Right lung (tissue), 10 donors: ENCODE measurements at places on chromosomes 1 and 21.

- DNase-seq = no peak
Observed at GRCh38 chr21:34910396-34910795, 138.7 kb downstream of the RUNX1 start.

GRCh38 chr1:201476670-201477344 is 7.8 kb upstream of the PHLDA3 start:
- DNase-seq = no peak

- no peak for DNase-seq
Observed at GRCh38 chr1:117657031-117657430, 51.2 kb downstream of the TENT5C start.

DNA sequence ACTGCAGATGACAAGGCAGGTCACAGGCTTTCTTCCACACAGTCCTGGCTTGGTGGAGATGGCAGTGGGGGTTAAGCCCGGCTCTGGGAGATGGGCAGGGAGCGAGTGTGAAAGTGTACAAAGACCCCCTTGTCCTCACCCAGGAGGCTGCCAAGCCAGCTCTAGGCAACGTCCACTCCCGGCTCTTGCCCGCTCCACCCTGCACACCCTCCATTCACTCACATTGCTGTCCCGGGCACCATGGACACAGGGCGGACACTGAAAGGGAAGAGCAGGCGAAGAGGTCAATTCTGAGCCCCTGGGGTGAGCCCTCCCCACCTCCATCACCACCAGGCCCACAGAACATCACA is 8.9 kb downstream of the COL16A1 start:
- no peak for DNase-seq

DNA sequence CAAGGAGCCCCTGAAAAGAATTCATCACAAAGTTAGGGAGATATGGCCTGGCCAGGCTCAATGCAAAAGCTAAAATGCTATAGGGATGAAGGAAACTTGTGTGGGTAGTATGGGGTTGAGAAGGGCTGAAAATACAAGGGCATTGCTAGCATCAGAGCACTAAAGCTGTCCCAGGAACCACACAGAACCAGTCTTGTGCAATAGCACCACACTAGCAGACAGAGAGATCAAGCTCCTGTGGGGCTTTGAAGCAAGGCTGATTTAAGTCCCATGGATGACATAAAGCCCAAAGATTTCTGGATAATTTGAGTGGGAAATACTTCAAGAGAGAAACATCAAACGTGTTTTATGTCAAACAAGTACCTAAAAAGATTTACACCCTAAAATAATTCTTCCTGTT is 97.1 kb downstream of the VAV3 start:
- DNase-seq = no peak

GRCh38 chr1:165490175-165490574 is 45.2 kb upstream of the RXRG start:
- DNase-seq = peak; percentile 57

GRCh38 chr1:183291802-183292514 is 105.9 kb downstream of the LAMC2 start:
- no peak for DNase-seq

- DNase-seq = peak; percentile 55
Observed at GRCh38 chr1:66752000-66752592, at the start of gene DYNLT5. DYNLT5 (plus strand) TSS chr1:66752459; CDS start chr1:66754659, 2,200 bp downstream.

- no peak for DNase-seq
Observed at GRCh38 chr1:157597959-157598667, at the start of gene FCRL4. FCRL4 (minus strand) TSS chr1:157598085; CDS start chr1:157597944, 141 bp downstream.

DNA sequence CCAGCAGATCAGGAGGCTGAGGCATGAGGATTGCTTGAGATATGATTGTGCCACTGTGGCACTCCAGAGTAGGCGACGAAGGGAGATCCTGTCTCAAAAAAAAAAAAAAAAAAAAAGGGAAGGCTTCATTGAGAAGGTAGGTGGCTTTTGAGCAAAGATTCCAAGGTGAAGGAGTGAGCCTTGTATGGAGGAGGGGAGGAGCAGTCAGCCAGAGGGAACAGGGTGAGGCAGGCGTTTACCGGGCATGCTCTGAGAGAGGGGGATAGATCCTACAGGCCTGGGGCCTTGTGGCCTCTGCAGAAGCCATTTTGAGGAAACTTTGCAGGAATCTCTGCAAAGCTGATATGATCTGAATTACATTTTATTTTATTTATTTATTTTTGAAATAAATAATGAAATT is 5.1 kb upstream of the HDAC1 start:
- no peak for DNase-seq

GRCh38 chr1:189522441-189522840 is 955.2 kb downstream of the BRINP3 start:
- no peak for DNase-seq

- DNase-seq = no peak
Observed at GRCh38 chr1:53348486-53349368, 20.9 kb upstream of the LRP8 start.

- no peak for DNase-seq
Observed at GRCh38 chr1:82141390-82141789, 340.7 kb downstream of the ADGRL2 start.

DNA sequence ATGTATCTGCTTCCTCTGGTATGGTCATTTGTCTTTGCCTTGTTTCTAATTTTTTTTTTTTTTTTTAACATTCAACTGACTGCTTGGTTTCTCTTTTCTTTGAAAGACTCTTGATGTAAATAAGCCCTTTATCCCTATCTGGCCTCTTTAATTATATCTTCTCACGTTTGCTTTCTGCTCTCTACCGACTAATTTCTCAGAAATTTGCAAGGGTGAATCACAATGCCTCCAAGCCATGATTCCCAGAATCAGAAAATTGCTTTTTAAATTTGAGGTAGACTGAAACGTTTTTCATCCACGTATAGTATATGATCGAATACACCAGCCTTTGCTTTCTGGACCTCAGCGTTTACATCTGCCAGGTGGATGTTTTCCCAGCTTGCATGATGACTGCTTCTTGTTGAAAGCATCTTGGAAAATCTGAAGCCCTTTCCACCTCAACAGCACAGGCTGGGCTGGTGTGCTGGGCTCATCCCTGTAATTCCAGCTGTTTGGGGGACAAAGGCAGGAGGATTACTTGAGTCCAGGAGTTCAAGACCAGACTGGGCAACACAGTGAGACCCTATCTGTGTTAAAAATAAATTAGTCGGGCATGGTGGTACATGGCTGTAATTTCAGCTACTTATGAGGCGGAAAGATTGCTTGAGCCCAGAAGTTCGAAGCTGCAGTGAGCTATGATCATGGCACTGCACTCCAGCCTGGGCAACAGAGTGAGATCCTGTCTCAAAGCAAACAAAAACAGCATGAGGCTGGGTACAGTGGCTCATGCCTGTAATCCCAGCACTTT is 35.0 kb upstream of the GPR137B start:
- DNase-seq = no peak

DNA sequence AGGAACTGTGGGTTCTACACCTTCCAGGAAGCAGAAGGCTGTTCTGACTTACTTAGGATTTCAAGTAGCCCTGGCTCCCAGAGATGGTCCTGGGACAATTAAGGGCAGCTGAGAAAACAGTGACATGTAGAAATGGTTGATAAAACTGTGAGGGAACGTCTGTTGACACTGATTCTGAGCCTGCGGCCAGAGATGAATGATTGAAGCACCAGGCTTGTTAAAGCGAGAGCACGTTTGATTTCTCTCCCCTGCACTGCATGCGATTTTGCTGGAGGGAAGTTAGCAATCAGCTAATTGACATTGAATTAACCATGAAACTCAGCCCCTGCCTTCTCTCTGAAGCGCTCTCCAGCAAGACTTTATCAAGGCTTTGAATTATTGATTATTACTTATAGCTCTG is 29.9 kb upstream of the POU3F1 start:
- no peak for DNase-seq

- no peak for DNase-seq
Observed at GRCh38 chr21:25441835-25442234, 165.4 kb downstream of the MRPL39 start.

GRCh38 chr1:108327534-108328466 is 83.9 kb upstream of the NBPF4 start:
- DNase-seq = no peak

DNA sequence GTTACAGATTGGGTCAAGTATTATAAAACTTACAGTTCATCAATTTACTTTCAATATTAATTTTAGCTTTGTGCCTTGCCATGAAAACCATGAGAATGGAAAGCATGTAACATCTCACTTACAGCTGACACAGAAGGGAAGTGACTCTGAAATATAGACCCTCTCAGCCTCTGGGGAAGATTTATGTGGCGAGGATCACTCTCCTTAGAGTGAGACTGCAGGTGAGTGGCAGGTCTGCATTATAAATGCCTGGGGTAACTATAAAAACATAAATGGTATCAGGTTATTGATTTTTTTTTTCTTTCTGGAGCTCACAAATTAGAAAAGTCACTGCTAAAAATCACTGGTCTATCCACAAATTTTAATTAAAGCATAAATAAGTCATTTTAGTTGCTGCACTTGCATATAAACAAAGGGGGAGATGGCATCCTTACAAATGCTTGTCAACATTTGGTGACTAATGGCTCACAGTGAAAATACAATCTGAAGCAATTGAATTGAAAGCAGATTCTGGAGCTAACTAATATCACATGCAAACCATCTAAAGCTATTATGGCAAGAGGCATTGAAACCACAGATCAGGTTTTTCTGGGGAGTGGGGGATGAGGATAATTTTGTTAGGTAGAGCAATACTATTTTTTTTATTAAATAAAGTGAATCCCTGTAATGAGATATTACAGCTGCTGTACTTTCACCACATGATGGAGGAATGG is 200.9 kb downstream of the TM2D1 start:
- DNase-seq = no peak
